Keratinocyte (primary cell): ENCODE measurements at places on chromosomes 1 and 21. TPM values are rescaled to one million over a fixed set of nuclear protein-coding genes. Genes with fewer than 3 reads are reported as not detected.

GRCh38 chr1:184945029-184945428 lies 29.3 kb downstream of the NIBAN1 start:
- DNase-seq: no peak

DNA sequence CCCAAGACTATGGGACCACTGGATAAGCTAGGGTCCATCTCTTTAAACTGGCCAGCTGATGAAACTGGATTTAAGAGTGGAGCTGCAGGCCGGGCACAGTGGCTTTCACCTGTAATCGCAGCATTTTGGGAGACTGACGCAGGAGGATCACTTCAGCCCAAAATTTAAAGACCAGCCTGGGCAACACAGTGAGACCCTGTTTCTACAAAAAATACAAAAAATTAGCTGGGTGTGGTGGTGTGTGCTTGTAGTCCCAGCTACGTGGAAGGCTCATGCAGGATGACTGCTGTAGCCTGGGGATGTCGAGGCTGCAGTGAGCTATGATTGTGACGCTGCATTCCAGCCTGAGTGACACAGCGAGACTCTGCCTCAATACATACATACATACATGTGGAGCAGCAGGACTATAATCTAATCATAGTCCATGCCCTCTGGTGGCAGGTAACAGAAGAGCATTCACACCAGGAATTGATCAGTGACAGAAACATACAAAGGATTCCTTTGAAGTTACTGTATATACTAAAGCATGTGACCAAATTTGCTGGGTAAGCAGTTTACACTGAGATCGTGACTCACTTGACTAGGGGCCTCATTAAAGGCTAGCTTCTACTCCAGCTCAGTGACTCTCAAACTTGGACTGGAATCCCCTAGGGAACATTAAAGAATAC lies 101.5 kb upstream of the SLFNL1 start:
- peak; percentile 85 for DNase-seq

PROK1 gene
- not detected in 3 replicates for polyA plus RNA-seq

DNA sequence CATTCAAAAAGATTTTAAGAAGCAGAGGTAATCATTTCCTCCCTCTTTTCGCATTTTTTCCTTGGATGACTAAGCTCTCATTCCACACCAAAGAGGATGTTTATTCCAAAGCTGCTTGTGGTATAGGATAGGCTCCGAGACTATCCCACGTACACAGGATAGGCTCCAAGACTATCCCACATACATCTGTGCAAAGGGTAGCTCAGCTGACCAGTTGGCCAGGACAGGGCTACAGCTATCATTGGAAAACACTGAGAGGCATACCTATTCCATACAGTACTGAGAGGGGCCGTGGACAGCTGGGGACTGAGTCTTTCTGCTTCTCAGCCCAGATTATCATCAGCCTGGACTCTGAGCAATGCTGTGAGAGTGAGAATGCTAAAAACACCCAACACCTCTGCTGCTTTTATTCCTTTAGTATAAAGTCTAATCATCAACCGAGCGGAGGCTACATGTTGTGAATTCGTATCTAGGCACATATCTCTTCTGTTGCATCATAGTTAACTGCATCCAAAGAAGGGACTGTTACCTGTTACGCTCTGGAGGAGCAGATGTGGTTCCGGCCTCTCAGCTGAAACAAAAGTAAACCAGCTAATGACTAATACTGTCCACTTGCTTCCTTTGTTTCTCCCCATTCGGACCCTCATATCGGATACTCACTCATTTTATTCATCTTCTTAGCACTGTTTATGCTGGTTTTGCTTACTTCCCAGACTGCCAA lies 141.0 kb downstream of the TNFSF18 start:
- no peak for DNase-seq

AMPD1 gene
- polyA plus RNA-seq: not detected in 3 replicates

GRCh38 chr1:110150330-110151174 lies at the start of gene SLC6A17:
Gene SLC6A17 (plus strand): TSS chr1:110150494. CDS start chr1:110166930, 16,436 bp downstream.
- DNase-seq: no peak

- DNase-seq: no peak
Measured at GRCh38 chr1:183987593-183988318, 49.8 kb downstream of the COLGALT2 start.

F3 gene
- polyA plus RNA-seq: 962 to 1,634 TPM (median 1,409 TPM) in 3 replicates

DNA sequence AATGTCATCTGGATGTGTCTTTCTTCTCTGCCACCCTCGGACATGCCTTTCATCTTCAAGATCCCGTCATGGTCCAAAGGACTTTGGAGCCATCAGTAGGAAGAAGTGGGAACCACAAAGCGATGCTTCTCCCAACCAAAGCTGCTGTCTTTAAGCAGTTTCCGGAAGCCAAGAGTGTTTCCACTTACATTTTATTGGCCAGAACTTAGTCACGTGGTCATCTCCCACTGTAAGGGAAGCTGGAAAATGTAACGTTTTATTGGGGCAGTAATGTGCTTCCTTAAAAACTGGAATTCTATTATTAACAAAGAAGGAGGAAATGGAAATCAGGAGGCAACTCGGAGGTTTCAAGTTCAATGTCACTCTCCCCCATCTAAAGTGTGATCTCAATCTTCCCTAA lies 170.8 kb downstream of the ATG4C start:
- no peak for DNase-seq

- peak; percentile 36 for DNase-seq
Measured at GRCh38 chr1:113542221-113542701, 151.9 kb downstream of the MAGI3 start.

LCE4A gene
- not detected in 3 replicates for polyA plus RNA-seq

DNA sequence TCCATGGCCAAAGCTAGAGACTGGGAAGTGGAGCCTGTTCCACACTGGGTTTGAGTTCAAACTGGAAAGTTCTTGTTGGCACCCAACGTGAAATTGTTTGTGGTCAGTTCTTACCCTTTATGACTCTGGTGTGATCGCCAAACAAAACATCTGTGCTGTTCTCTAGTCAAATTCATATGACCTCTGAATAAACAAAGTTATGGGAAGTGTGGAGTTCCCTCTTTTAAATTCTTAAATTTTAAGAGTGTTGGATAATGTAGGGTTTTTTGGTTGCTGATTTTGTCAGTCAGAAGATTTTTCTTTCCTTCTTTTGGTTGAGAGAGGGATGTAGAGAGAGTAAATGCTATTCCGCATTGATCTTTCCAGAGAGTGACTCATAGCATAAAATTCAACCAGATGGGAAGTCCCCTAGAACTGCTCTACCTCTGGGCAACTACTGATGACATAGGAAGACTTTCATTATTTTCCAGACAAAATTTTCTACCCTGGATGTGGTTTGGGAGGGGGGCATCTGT lies 36.4 kb downstream of the CHML start:
- no peak for DNase-seq

FBXO44 gene
- polyA plus RNA-seq: 23.1 to 39.9 TPM (median 25.8 TPM) in 3 replicates

DNA sequence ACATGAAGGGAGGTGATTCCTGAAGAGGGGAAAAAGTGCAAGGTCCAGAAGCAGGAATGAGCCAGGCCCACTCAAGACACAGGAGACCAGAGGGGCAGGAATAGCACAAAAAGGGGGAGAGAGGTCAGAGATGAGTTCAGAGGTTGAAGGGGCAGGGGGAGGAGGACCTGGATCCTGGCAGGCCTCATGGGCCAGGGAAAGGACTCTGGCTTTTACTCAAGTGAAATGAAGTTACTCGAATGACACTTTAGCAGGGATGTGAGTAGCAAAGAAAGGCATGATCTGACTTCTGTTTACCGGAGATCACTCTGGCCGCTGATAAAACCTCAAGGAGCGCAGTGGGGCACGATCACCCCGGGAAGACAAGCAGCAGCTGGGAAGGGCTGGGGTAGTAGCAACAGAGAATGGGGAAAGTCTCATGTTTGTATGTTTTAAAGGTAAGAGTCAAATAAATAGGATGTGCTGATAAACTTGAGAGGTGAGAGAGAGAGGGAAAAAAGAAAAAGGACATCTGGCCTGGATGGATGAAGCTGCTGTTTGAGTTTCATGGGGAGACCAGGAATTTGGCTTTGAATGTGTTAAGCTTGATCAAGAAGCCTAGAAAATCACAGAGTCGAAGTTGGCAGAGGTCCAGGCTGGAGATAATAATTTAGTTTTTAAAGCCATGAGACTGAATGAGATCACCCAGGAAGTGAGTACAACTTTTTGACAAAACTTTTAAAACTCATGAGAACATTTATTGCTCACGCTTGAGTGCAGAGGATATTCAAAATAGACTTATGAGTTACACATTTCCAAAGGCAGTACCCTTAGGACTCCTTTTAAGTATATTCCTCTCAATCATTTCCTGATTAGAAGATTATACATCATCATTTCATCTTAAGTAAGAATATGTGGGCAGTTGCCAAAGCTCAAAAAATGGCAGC lies 156.0 kb downstream of the RERE start:
- DNase-seq: peak; percentile 50

DNA sequence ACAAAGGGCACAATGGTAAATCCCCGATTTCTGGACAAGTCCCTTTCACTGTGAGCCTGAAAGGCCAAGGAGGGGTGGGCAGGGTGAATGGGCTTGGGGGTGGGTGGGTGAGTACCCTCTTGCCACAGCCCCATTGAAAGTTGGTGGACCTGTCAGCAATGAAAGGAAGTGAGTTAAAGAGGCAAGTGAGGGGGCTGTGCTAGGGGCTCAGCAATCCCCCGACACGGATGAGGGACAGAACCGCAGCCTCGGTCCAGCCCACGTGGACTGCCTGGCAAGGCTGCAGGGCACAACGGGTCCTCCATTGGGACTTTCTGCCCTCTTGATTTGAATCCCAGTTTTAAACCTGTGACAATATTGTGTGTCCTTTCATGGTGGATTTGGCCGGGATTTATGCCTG lies 255.3 kb downstream of the FOXD2 start:
- no peak for DNase-seq

- no peak for DNase-seq
Measured at GRCh38 chr1:44029911-44030604, 1.2 kb downstream of the SLC6A9 start.

- DNase-seq: peak; percentile 97
Measured at GRCh38 chr1:6343506-6344405, 49.8 kb downstream of the ACOT7 start.

DNA sequence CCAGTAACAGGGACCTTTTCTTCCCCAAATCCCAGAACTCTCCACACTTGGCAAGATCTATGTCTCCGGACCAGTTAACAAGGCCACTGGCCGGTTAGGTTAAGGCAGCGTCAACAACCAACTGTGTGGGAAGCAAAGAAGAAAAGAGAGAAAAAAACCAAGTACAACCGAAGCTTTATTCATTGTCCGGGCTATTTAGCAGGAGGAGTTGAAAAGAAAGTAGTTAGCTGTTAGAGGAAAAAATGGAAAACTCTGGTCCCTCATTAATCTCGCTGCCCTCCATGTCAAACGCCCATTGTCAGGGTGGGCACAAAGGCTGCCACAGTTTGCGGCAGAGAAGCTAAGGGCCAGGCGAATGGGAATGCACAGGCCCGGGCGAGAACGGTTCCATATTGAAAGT lies 49.3 kb upstream of the GRIK3 start:
- no peak for DNase-seq

DNA sequence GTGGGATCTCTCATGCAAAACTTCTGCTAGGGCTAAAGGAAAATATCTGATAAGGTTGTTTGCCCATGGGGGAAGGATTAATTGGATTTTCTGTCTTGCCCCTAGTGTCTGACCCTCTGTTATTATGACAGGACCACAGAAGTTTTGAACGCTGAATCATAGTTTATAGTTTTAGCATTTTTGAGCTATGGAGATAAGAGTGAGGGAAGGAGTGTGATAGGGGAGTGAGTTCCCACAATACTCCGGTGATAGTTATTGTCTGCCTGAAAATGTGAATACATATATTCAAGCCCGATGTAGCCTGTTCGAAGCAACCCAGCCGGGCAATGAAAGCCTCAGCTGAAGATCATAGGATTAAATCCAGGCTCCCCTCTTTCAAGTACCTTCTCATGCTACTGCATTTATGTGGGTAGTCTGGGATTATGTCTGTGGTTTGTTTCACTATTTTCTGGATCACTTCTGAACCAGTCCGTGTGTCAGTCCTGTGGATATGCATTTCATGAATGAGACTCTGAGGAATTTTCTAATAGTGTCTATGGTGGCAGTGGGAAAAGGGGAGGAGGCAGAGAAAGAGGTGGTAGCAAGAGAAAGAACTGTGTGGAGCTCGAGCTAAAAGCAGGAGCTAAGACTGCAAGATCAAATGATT lies 258.7 kb downstream of the DISC1 start:
- no peak for DNase-seq

KRTAP12-2 gene
- not detected in 3 replicates for polyA plus RNA-seq

GRCh38 chr1:96533820-96534219 lies 187.8 kb upstream of the PTBP2 start:
- no peak for DNase-seq

GRCh38 chr1:29991025-29991424 lies 732.4 kb downstream of the MATN1 start:
- no peak for DNase-seq

DNA sequence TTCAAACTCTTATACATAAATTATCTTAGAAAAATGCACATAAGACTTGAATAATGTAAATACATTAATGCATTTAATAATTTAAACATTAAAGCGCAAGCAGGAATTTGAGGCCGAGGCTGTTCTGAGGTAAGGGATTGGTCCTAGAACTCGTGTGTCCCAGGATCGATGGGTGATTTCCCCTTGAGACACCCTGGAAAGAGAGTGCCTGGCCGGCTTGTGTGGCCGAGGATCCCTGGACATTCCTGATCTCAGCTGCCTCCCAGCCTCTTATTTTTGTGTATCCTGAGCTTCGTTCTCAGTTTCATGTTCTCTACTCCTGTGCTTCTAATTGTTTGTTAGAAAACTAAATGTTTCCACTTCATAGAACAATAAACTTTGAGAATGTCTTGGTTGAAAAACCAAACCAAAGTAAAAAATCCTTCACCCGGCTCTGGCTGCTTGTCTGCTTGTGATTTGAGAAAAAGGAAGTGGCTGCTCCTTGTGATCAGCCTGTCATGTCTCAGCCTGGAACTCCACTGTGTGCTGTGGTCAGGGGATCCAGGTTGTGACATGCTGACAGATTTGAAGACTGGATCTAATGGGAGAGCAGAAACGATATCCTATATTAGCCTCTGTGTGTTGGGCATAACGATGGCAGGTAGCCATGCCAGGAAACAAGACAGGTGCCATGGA lies 40.7 kb downstream of the PEX14 start:
- no peak for DNase-seq

- no peak for DNase-seq
Measured at GRCh38 chr1:1847061-1847850, 43.6 kb downstream of the GNB1 start.
